ENCODE measurements at places on chromosomes 12 and 14.
A peak's percentile ranks its signal among the peaks of the same experiment; 100 is the strongest.

DNA sequence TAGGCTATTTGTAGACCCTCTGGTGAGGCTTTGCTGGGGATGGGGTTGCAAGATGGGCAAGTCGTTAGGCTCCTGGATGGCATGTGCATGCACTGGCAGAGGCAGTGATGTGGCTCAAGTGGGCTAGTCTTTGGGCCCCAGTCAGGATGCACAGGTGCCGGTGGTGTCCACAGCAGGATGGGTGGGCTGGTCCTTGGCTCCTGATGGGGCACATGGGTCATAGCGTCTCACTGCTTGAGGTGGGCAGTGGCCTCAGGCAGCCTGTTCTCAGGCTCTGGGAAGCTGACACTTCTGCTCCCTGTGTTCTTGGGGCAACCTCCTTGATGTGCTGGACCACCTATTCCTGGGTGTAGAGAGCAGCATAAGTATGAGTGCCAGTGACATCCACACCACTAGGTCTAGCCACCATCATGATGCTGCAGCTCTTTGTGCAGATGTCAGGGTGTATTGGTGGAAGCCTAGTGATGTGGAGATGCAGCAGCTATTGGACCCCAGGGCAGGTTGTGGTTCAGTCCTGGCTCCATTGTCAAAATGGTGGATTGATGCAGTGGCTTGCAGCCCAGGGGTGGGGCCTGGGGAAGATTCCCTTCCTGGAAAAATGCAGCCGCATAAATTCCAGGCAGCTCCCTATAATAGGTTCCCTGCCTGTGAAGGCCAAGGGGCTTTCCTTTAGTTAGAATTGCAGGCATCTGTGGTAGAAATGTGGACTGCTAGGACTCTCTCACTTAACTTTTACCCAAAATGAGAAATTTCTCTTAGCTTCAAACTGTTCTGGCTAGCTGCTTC, 742.5 kb upstream of the MDGA2 start:
- DNase-seq = no peak

- no peak for DNase-seq
These were observed 40.7 kb downstream of the CORO1C start for GRCh38 chr12:108690542-108691174.

GRCh38 chr14:84657911-84658310, 872.0 kb upstream of the FLRT2 start:
- no peak for DNase-seq

DNA sequence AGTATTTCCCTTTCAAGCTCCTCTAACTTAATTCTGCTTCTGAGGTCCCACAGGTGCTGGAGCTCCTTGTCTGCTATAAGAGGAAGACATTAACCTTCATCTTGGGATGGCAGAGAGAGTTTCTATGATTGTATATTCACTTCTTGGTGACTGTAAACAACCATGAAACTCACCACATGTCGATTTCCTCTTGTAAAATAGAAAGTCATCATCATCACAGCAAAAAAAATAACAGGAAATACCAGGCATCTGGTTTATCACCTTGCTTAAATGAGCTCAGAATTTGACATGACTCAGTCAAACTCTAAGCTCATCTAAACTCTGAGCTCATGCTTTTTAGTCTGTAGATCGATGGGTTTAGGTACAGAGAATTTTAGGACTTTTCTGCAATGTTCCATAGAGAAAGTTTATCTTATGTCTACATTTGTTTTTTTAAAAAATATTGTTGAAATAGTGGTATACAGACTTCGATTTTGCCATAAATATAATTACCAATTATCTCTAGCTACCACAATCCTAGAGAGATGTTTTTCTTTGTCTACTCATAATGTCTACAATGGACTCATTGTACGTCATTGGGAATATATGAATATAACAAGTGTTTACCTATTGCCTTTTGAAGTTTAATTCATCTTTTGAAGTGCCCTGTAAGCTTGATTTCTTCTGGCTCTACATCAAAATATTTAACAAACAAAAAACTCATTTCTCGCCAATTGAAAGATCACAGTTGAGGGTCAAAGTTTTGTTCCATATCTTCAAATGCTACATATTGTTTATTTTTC, 58.4 kb downstream of the IGF1 start:
- DNase-seq = no peak

DNA sequence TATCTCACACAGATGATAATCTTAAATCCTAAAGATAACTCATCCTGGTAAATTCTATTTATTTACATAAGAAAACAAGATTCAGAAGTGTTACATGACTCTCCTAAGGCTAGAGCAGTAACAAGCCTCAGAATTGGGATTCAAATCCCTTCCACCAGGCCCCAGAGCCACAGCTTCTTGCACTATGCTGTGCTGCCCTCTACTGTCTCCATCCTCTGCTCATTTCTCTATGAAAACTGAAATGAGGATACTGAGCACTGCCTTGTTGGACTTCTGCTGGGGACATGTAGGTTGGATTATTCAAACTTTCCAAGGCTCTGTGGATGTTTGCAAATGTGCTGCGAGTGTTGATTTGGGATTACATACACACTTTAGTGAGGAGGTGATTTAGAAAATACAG, 23.5 kb upstream of the C12orf50 start:
- no peak for DNase-seq

- no peak for DNase-seq
These were observed 138.0 kb downstream of the ZNF664 start for GRCh38 chr12:124111006-124111405.

DNA sequence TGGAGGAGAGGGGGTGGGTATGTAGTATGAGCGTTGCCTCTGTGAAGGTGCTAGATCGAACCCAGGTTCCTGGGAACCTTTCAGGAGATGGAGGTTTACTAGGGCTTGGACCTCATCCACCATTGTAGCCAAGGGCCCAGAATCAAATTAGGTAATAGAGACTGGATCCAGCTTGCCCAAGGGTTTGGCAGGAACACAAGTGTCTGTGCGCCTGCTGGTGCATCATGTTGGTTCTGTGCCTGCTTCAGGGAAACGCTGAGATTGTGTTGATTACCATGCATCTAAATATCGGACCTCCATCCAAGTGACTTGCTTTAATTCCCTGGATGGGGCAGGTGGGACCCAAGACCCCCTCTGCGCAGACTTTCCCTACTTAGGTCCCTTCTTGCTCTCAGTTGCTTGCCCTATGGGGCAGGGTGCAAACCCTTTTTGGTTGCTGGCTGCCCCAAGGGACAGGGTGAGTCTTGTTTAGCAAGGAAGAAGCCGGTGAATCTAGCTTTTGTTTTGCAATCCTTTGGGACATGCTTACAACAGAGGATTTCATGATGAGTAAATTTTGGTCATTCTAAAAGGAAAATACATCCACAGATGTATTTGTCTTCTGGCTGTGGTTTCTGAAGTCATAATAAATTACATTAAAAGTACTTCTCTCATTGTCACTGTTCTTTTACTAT, 189.8 kb upstream of the PRICKLE1 start:
- DNase-seq = no peak

DNA sequence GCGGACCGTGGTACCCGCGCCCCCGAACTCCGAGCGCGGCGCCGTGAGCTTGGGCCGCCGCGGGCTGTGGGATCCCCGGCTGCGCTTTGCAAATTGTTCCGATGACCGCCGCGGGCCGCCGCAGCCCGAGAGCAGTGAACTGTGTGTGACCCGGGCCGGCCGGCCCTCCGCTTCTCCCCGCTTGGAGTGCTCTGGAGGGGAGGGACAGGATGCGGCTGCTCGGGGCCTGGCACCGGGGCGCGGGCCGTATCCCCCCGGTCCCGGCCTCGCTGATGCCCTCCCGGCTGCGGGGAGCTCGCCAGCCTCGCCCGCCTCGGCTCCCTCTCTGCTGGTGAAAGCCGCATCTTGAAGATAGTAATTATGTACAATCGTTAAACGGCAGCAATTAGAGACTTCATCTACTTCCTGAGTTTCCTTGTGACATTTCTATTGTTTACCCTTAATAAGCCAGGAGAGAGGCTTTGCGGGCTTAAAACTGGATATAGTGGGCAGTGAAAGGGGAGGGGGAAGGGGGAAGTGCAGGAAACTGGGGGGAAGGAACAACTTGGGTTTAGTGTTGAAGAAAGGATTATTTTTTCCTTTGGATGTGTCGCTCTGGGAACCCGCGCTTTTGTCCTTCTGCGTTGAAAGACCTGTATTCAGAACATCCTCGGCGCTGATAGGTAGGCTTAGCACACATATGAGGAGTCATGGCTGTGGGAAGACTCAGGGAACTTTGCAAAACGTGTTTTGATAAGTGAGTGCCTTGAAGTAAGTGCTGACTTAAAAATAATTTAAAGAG, 1.2 kb downstream of the PELI2 start:
- peak; percentile 21 for DNase-seq

- DNase-seq = no peak
These were observed 41.6 kb upstream of the VASH1 start for GRCh38 chr14:76719666-76720065.

GRCh38 chr14:78970677-78971076, 800.5 kb downstream of the NRXN3 start:
- peak; percentile 95 for DNase-seq

GRCh38 chr12:129949651-129950050, 45.8 kb upstream of the TMEM132D start:
- DNase-seq = no peak

GRCh38 chr14:69924201-69924600, 45.0 kb downstream of the SMOC1 start:
- no peak for DNase-seq

GRCh38 chr12:68804657-68805591, 3.1 kb upstream of the MDM2 start:
- DNase-seq = no peak

- DNase-seq = no peak
These were observed 228.7 kb upstream of the SFSWAP start for GRCh38 chr12:131482199-131482598.

DNA sequence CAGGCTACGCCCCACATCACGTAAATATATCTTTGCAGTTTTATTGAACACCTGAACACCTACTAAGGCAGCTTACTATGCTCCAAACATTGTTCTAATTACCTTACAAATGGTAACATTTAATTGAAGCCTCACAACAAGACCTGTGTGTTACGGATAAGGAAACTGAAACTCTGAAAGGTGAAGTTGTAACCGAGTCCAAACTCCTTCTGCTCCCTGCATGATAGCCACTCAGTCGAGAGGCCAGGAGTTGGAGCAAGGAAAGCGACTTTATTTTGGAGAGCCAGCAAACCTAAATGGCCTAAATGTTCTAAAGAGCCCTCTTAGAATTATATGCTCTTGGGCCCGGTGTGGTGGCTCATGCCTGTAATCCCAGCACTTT, 12.6 kb upstream of the TRPV4 start:
- no peak for DNase-seq

GRCh38 chr14:105420974-105421674, 1.5 kb downstream of the MTA1 start:
- DNase-seq = no peak

- no peak for DNase-seq
These were observed 2.8 kb downstream of the NKX2-8 start for GRCh38 chr14:36579573-36580140.

- DNase-seq = no peak
These were observed 7.6 kb downstream of the DLK1 start for GRCh38 chr14:100734031-100734990.

DNA sequence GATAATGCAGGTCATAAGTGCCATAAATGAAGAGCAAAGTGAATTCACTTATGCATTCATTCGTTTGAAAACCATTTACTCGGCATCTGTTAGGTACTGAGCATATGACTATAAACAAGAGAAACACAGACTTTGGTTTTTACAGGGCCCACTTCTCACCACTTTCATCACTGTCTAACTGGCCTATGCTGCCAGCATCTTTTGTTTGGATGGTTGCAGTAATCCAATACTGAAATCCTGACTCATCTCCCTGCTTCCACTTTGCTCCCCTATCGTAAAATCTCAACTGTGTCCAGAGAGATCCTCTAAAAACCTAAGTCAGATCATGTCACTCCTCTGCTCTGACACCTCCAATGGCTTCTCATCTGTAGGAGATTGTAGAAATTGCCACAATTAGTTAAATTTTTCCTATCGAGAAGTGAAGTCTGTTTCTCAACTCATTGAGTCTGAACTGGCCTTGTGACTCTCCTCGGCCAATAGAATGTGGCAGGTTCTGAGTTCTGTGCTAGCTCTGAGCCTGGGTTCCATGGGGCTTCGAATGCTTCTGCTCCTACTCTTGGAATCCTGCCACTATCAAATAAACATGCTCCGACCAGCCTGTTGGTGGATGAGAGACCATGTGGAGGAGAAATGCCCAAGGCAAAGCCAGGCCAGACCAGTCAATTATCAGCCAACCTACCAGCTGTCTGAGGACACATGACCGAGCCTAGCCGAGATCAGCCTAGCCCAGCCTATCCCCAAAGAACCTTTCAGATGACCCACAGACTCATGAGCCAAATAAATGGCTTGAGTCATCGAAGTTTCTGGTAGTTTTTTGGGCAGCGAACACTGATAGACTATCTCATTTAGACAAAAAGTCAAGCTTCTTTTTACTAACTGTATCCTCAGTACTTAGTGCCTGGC, 2.2 kb upstream of the BATF start:
- DNase-seq = no peak

DNA sequence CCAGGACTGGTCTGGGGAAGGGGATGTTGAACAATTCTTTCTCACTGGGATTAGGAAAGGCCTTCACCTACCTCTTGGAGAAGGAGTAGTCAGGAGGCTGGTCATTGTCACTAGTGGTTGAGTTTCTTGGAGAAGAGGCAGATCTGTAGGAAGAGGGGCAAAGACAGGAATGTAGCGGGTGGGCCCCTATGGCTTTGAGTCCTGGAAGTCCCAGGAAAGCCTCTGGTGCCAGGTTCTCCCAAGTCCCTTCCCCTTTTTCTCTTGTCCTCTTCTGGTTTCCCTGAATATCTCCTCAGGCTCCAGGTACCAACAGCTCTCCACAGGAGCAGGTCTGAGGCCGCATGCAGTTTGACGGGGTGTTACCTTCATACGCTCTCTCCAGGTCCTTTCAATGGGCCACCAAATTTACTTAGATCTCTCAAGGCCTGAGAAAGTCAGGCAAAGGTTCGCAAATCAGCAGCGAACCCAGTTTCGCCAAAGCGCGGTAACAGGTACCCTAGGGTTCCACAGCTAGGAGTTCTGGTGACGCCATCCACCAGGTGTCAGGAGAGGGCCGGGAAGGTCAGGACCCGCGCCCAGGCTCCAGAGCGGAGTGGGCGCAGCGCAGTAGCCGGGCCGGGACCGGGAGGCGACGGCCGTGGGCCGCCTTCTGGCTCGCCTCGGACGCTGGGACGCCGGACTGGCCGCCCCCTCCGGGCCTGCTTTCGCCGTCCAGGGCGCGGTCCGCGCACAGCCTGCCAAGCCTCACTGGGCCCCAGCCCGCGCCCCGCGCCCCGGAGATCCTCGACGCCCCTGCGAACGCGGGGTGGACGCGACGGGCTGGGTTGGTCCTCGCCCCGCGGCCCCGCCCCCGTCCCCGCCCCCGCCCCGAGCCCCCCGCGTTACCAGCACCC, 795 bp downstream of the SMAGP start:
- DNase-seq = peak; percentile 26

- no peak for DNase-seq
These were observed 188.0 kb downstream of the FOXN3 start for GRCh38 chr14:89228921-89229639.

- no peak for DNase-seq
These were observed 43.9 kb downstream of the DCAF4 start for GRCh38 chr14:72970058-72970630.

- no peak for DNase-seq
These were observed 212.1 kb upstream of the RTL1 start for GRCh38 chr14:101115652-101116051.

GRCh38 chr14:95601650-95602049, 66.8 kb downstream of the GLRX5 start:
- DNase-seq = no peak

Measured in NCI-H1092 (cell line).